Left ventricle myocardium inferior (tissue), 1 donor: ENCODE measurements at places on chromosomes 6 and 20. TPM values are rescaled to one million over a fixed set of nuclear protein-coding genes. Genes with fewer than 3 reads are reported as not detected.
A peak's percentile ranks its signal among the peaks of the same experiment; 100 is the strongest.

DNA sequence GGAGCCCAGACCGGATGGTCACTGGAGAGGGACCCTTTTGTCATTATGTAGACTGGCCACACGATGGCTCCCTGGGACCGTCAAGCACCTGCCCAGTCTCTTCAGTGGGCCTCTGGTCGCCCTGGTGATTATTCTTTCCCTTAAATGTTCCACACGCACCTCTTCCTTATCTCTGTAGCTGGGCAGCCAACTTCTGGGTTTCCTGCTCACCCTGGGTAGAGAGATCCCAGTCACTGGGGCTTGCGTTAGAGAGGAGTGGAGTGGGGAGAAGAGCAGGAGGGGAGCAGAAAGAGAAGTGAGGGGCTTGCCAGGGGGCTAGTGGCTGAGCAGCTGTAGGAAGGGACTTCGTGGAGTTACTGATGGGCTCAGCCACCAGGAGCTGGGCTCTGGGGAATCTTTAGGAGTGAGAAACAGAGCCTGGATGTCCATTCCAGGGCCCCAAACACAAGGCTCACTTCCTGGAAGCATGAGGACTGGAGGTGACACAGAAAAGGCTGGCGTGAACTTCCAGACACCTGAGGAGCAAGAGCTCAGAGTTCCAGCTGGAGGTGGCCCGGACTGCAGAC lies 150.1 kb downstream of the DHX35 start:
- DNase-seq, result no peak

GRCh38 chr6:87293526-87293925 lies 28.9 kb upstream of the SMIM8 start:
- no peak for DNase-seq

DNA sequence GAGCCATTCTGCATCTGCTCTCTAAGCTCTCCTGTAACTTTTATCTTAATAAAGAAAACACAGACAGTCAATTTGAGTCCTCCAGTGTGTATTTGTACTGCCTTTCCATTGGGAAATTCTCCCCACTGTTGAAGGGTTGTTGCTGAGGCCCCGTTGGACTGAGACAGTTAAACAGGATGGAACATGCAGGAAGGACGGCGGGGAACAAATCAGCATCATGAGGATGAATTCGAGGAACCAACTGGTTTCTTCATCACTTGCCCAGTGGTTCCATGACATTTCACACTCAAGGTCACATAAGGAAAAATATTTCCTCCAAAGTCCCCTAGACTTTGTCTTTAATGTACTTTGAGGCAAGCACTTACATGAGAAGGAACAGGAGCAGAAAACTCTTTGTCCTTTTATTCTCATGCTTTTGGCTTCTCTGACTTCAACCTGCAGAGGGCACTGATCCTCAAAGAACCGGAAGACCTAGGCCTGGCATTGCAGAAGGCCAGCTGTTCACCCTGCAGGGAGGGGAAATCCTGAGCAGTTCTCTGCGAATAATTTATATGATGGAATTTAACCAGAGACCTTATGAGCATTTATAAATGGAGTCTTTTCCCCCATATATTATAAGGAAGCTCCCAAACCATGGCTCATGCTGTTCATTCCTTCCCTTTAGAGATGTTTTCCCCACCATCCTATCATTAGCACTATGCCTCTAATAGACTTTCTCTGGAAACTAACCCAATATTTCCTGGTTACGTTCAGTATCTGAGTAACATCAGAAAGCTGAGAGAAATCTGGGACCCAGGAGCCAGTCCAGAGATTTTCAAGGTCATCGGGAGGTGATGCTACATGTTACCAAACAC lies 55.2 kb upstream of the ADGRF1 start:
- peak; percentile 45 for DNase-seq

GDAP1L1 gene
- total RNA-seq, result 0.55 TPM

DNA sequence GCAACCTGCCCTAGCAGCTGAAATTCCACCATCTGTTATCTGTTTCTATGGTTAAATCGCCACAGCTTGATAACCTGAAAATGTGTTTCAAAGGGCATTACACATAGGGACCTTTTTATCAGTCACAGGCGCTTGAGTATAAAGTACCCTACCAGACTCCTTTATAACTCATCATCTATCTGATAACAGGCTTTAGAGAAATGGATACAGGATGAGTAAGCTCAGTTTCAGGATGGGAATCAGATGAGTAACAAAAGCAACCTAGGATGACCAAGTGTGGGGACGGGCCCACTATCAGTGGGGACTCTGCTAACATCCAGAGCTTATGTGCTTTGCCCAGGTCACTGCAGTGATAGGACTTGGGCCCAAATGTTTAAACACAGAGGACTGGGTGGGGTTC lies 75.6 kb downstream of the PRND start:
- DNase-seq, result no peak

DNA sequence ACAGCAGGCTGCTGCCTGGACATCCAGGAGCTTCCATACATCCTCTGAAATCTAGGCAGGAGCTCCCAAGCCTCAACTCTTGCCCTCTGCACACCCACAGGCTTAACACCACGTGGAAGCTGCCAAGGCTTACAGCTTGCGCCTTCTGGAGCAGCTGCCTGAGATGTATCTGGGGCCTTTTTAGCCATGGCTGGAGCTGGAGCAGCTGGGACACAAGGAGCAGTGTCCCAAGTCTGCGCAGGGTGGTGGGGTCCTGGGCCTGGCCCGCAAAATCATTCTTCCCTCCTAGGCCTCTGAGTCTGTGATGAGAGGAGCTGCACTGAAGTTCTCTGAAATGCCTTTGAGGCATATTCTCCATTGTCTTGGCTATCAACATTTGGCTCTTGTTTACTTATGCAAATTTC lies 255.0 kb downstream of the DLL1 start:
- no peak for DNase-seq

- DNase-seq, result no peak
Observed at GRCh38 chr20:42484335-42484734, 705.4 kb downstream of the PTPRT start.

GRCh38 chr6:38172739-38173410 lies 353.3 kb downstream of the ZFAND3 start:
- no peak for DNase-seq

DNA sequence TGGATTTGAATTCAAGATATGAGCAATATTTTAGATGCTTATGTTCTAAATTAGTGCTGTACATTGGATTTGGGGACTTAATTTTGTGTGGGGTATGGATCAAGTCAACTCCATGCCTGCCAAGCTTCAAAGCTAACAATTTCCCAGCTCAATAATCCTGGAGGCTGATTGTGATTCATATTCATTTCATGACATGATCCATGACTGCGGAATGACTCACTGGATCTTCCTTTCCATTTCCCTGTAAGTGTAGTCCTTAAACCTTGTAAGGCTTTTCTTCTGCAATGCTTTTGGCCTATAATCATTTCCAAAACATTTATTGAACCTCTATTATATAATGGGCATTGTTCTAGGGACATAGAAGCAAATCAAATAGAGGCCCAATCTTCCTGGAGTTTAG lies 44.7 kb upstream of the CCN2 start:
- no peak for DNase-seq

DNA sequence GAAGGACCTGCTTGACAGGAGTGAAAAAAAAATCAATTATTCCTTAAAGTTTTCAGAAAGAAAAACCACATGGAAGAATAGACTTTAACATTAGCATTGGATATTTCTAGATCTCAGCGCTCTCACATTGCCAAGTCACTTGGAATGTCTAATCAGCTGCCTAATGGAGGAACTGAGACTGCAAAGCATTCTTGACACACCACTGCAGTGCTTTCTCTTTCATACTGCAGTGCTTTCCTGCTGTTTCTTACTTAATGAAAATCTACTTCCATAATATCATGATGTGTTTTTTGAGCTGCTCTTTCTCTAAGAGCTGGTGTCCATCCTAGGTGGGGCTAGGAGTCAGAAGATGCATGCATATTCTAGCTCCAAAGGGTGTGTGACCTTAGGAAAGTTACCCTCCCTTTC lies 20.4 kb upstream of the MCM3 start:
- no peak for DNase-seq

- DNase-seq, result no peak
Observed at GRCh38 chr6:124373386-124373785, 569.7 kb downstream of the NKAIN2 start.

DNA sequence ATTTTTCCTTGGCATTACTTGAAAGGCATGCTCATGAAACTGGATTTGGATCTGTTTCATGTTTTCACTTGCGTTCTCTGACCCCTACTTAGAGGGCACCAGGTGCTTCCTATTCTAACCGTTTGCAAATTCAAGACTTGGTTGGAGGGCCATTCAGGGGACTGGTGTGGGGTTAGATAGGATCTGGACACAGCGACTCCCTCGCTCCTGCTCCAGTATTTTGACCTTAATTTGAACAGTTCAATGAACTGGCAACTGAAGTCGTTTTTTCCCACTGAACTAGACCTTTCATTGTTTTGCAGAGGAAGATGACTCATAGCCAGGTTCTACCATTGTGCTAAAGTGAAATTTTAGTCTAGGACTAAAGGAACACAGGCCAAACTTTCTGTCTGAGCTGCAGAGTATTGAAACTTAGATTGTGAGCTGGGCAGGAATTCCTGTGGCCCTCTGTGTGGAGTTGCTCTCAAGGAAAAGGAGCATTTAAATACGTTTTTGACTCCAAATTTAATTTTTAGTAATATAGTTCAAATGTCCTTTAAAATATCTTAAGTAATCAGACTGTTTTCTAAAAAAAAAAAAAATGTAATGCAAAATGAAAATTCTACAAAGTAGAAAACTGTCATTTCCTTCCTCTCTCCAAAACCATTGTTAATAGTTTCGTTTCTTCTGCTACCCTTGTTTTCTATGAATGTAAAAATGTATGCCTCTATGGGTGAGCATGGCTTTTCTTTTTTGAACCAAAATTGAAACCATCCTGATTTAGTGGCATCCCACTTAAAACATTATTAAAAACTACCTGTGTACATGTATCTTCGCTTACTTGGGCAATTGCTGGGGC lies 64.8 kb downstream of the UTRN start:
- DNase-seq, result no peak

DNA sequence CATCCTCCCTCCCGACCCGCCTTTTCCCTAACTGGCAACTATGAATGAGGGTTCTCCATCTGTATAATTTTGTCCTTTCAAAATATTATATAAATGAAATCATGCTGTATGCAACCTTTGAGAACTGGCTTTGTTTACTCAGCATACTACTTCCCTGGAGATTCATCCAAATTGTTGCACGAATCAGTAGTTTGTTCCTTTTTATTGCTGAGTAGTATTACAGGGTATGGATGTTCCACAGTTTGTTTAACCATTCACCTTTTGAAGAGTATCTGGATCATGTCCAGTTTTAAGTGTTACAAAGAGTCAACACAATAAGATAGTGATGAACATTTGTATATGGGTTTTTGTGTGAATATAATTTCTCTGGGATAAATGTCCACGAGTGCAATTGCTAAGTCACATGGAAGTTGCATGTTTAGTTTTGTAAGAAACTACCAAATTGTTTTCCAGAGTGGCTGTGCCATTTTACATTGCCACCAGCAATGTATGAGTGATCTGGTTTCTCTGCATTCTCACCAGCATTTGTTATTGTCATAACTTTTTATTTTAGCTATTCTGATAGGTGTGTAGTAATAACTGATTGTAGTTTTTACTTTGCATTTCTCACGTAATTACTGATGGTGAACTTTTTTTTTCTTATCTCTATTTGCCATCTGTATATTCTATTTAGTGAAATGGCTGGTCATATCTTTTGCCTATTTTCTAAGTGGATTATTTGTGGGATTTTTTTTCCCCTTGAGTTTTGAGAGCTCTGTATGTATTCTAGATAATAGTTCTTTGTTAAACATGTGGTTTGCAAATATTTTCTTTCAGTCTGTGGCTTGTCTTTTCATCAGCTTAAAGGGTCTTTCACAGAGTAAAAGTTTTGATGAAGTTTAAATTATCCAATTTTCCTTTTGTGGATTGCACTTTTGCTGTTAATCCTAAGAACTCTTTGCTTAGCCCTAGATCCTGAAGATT lies 14.4 kb upstream of the RNF24 start:
- no peak for DNase-seq

KIFC1 gene
- 0.49 TPM for total RNA-seq

RCAN2 gene
- 312 TPM for total RNA-seq

DNA sequence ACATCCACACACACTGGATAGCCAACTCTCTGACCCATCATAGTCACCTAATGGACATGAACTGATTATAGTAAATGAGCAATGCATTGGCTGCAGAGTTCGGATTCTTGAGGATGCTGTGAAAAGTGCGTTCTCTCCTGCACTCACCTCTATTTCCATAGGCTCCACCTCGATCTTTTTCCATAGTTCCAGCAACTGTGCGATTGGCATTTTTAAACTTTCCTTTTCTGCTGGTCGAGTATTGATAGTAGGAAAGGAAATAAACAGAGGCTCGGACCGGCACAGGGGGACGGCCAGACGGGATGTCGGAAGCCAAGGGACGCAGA lies 94.4 kb downstream of the RNASET2 start:
- no peak for DNase-seq

CYB5R4 gene
- 14.5 TPM for total RNA-seq

GRCh38 chr6:3159805-3160781 lies 2.7 kb upstream of the TUBB2A start:
- no peak for DNase-seq

GRCh38 chr6:23503173-23503572 lies 622.8 kb upstream of the NRSN1 start:
- DNase-seq, result no peak

GRCh38 chr20:63495741-63496595 lies 2.9 kb downstream of the EEF1A2 start:
- DNase-seq, result peak; percentile 65

- no peak for DNase-seq
Observed at GRCh38 chr6:143821359-143821758, 21.8 kb upstream of the LTV1 start.

GRCh38 chr20:64084685-64085152 lies 521 bp upstream of the LKAAEAR1 start:
- no peak for DNase-seq

DNA sequence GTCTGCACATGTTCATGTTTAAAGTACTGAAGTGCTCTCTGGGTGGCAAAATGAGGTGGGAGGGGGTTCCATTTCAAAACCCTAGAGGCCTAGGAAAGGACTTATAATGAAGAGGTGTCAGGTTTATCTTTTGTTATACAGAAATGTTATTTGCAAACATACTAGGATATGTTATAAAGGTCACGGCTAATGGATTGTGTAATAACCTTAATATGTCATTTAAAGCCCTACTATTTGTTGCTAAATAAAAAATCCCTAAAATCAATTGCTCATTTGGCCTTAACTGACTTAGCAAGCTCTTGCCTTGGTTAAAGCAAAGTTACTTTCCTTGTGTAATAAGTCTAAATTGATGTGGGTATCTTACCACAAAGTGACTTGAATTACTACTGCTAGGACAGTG lies 8.8 kb downstream of the NKX2-4 start:
- DNase-seq, result no peak

DNA sequence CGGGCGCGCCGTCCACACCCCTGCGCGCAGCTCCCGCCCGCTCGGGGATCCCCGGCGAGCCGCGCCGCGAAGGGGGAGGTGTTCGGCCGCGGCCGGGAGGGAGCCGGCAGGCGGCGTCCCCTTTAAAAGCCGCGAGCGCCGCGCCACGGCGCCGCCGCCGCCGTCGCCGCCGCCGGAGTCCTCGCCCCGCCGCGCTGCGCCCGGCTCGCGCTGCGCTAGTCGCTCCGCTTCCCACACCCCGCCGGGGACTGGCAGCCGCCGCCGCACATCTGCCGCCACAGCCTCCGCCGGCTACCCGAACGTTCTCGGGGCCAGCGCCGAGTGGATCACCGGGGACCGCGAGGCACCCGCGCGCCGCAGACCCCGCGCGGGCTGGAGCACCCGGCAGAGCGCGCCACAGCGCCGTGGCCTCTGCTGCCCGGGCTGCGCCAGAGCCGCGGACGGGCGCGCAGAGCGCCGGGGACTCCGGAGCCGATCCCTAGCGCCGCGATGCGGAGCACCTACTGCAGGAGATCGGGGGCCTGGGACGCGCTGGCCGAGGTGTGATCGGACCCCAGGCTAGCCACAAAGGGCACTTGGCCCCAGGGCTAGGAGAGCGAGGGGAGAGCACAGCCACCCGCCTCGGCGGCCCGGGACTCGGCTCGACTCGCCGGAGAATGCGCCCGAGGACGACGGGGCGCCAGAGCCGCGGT lies at the start of gene BMP2:
BMP2 (plus strand) TSS at position 151 of the 692 bp plus-strand sequence. CDS start 2,441 bp downstream, outside the sequence.
- DNase-seq, result peak; percentile 69
